ENCODE measurements at places on chromosomes 7 and 10.

DNA sequence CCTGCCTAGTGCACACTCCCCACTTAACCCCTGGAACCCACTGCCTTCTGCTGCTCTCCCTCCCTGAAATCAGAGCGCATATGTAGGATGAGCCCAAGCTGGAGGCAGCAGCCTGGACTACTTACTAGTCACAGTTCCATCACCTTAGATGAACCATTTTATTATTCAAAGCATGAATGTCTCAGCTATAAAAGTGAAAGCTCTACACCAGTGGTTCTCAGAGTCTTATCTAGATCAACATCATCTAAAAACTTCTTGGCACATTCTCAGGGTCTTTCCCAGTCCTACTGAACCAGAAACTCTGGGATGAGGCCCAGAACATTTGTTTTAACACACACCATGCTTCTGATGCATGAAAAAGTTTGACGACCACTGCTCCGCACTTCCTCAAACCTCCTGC, 100.3 kb upstream of the ANK3 start:
- peak; percentile 35 for DNase-seq

DNA sequence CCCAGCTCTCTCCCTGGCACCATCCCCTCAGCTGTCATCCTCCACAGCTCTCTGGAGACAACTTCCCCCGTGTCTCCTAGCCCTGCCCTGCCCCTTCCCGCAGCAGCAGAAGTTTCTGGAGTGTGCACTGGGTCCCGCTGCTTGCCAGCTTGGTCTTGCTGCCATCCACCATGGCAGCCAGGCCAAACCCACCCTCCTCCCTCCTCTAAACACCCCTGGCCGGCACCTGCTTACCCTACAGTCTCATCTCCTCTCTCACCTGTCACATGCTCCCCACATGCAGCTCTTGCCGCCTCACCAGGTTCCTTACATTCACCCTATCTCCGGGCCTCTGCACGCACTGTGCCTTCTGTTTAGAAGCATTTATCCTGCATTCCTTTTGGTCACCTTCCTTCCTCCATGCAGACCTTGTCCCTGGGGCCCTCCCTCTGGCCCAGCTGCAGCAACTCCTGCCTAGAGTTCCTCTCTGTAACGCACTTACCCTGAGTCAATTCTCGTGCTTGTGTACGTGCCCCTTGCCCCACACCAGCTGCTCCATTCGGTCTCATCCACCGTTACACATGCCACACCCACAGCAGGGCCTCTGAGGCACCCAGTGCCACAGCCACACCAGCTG, 93.9 kb upstream of the RET start:
- no peak for DNase-seq

- peak; percentile 57 for DNase-seq
These were observed at the start of gene CNNM1 for GRCh38 chr10:99329304-99329553. Gene CNNM1 (plus strand): TSS chr10:99329356. CDS start chr10:99329388, 32 bp downstream.

DNA sequence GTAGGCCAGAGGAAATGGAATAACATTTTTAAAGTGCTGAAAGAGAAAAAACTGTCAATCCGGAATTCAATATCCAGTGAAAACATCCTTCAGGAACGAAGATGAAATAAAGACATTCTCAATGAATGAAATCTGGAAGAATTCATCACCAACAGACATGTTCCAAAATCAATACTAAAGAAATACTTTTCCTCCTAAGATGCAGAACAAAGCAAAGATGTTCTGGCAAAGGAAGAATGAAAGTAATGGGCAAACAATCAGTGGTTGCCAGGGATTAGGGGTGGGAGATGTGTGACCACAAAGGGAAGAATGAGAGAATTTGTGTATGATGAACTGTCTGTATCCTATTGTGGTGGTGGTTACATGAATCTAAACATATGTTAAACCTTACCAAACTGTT, 52.8 kb upstream of the EEPD1 start:
- DNase-seq = no peak

DNA sequence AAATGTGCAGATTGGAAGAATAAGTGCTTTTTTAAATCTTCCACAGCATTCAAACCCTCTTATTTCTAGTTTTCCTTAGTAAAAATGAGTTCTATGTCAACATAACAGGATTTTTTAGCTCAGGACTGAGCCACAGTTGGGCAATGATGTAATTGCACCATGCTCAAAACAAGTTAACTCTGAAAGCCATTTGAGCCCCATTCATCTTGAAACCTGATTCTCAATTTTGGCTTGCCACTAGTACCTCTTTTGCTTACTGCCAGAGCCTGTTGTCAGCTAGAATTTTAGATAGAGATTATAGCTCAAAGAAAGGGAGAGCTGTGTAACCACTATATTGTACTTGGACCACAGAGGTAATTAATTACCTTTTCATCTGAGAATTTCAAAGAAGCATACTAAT, 1028.5 kb upstream of the PHF14 start:
- no peak for DNase-seq

- peak; percentile 55 for DNase-seq
These were observed 68.1 kb upstream of the GSDME start for GRCh38 chr7:24825381-24825794.

GRCh38 chr7:120941856-120942255, 8.7 kb upstream of the ING3 start:
- no peak for DNase-seq

All from M059J (cell line).